ENCODE measurements at places on chromosomes 7 and 10.

GRCh38 chr7:2542916-2543871, 12.1 kb downstream of the BRAT1 start:
- DNase-seq = no peak

- DNase-seq = no peak
Observed at GRCh38 chr7:45143616-45144015, 14.0 kb upstream of the RAMP3 start.

DNA sequence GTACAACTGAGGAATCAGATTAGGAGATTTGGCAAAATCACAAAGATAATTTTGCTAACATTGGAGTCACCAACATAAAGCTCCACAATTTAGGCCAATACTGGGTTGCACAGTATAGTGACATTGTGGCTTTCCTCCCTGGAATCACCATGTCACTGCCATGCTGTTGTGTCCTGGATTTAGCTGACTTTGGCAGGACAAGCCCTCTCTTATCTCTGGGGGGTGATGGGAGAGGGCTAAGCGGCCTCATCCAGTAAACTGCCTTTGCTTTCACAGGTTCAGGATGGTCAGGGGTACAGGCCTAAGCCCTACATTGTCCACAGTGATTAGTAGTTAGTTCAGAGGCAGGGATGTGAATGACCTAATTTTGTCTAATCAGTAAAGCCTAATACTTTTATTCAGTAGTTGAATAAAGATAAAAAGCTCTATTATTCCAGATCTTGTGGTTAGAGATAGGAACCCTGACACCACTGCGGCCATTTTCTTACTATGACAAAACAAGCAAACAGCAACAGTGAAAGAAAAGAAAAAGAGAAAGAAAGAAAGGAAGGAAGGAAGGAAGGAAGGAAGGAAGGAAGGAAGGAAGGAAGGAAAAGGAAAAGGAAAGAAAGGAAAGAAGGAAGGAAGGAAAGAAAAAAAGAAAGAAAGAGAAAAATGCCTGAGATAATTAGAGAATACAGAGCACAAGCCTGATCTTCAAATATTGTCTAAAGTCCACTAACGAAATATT, 140.1 kb downstream of the ETV1 start:
- DNase-seq = no peak

DNA sequence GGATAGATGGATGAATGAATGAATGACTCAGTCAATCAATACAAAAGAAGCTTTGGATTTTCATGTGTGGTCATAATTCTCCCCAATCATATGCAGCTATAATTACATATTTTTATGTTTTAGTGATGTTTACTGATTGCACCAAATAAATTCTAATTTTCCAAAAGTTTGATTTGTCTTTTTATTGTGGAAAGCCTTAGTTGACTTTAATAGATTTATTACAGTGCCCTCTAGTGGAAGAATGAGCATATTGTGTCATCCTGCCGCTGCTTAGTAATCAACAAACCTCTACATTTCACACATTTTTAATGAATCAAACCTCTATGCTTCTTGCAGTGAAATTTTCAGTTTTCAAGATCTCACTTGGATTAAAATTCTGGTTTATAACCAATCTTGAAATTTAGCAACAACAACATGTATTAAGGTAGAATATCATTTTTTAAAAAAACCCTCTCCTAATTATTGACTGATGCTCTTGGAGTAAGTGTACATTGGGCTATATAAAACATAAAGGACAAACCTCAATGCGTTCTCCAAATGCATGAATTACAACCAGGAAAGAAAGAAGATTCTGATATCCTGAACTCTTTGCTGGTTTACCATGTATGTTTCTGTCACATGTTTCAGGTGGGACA, 55.6 kb upstream of the PNLIP start:
- DNase-seq = no peak

DNA sequence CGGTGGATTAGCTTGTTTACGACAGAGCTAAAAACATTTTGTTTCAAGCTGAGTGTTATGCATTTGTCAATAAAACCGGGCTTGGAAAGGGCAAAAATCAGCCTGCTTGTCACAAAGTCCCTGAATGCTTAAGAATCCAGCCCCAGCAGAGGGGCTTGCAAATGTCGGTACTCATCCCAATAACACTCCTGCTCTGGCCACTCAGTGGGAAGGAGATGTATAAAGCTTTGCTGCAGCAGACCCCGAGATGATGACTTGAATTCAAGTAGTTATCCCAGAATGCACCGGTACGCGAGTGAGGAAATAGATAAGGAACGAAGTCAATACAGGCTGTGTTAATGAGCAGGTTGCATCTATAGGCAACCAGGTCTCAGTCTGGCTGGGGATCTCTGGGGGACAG, 662.3 kb downstream of the CCSER2 start:
- no peak for DNase-seq

DNA sequence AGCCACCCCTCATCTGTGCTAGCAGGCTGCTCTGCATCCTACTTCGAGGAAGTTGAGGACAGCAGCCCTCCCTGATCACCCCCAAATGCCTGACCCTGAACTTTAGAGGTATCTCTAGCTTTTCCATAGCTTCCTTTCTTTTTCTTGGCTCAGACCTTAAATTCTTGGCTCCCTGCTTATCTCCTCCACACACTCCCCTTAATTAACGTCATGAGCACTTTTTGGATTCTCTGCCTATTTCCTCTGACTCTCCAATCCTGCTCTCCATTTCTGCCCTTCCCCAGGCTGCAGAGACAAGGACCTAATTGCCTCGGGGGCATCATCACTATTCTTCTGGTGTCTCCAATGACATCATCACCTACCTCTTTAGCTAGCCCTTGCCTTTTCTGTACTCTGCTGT, 40.8 kb upstream of the SEC61G start:
- DNase-seq = no peak

DNA sequence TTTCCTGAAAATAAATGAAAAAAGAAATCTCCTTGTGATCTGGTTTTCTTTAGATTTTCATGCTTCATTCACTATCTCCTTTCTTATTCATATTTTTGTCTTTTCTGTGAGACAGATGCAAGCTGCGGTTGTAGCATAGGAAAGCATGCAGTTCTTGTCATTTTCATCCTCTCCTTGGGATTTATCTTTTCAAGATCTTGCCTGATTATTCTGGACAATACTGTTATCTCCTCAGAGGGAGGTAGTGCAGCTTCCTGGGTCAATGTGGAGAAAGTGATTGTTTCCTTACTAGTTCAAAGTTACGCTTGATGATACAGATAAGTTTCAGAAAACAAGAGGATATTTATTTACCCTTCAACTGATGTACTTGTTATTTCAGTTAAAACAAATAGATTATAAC, 114.6 kb downstream of the CPED1 start:
- no peak for DNase-seq

Data from activated CD4-positive, CD25-positive, alpha-beta regulatory T cell (primary cell).